Activated CD4-positive, CD25-positive, alpha-beta regulatory T cell (primary cell): ENCODE measurements at places on chromosomes 4 and X.

- peak; percentile 56 for DNase-seq
Observed at GRCh38 chr4:16225863-16226815, at the start of gene TAPT1. TAPT1 (minus strand) TSS chr4:16226471; CDS start chr4:16226457, 14 bp downstream.

DNA sequence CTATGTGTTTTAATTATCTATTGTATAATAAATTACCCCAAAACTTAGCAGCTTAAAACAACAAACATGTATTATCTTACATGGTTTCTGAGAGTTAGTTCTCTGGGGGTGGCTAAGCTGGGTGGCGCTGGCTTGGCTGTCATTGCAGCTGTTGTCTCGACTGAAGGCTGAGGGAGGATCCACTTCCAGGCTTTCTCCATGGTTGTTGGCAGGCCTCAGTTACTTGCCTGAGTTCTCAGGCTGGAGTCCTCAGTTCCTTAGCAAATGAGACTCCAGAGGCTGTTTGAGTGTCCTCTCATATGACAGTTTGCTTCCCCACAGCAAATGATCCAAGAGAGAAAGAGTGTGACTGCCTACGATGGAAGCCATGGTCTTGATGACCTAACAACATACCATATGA is 23.5 kb upstream of the GALNT7 start:
- DNase-seq: no peak

DNA sequence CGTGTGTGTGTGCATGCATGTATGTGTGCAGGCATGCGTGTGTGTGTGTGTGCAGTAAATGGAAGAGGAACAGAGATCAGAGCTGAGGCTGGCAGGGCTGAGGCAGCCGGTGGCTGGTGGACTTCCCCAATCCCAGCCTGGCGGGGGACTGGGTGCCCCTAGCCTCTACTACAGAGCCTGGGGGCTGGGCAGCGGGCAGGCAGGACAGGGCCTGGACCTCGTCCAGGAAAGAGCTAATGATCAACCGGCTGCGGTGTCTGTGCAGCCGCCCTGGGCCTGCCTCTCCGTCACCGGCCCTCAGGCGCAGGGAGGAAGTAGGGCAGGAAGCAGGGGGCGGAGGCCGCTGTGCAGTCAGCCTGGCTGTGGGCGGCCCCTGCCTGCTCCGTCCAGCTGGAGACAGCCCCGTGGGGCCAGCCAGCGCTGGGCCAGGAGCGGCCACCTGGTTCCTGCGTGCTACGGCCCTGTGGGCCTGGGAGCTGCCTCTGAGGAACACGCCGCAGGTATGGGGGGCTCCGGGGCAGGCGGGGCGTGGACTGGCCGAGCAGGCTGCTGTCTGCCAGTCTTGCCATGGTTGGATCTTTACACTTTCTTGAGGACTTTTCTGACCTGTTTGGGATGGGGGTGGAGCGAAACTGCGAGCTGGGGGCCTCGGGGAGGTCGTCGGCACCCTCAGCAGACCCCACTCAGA is at the start of gene SH3TC1:
Gene SH3TC1 (plus strand): TSS at position 385 of the 688 bp plus-strand sequence. CDS start 5,905 bp downstream, outside the sequence.
- DNase-seq: peak; percentile 50

DNA sequence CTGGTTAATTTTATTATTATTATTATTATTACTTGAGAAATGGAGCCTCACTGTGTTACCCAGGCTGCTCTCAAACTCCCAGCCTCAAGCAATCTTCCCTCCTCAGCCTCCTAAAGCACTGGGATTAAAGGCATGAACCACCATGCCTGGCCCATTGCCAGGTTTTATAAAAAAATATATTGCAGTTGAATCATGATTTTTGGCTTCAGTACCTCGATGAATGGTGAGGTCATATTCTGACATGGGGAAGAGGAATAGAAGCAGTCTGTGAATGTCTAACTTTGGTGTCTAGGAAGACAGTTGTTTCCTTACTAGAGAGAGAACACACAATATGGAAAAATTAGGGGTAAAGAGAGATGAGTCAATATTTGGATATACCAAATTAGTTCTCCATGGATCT is 32.0 kb downstream of the CCSER1 start:
- DNase-seq: no peak

- DNase-seq: peak; percentile 12
Observed at GRCh38 chrX:39309721-39310152, 508.5 kb downstream of the MID1IP1 start.

- no peak for DNase-seq
Observed at GRCh38 chr4:102466298-102466697, 34.9 kb upstream of the NFKB1 start.

DNA sequence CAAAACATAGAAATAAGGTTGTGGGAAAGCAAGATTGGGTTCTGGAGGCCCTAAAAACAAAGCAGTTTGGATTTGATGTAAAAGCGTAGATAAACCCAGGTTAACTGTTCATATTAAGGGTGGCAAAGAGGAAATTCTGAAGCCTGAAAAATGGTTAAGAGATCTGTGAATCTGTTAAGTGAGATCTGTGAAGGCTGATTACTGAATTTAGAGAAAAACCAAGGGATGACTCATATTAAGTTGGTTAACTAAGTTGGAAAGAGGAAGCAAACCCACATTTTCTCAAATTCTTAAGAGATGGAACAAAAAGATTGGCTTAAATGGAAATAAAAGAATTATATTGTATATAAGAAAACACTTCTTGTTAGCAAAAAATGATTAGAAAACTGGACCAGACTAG is 22.8 kb downstream of the GPAT3 start:
- no peak for DNase-seq

GRCh38 chr4:80407246-80407645 is 71.7 kb downstream of the CFAP299 start:
- DNase-seq: no peak

- DNase-seq: no peak
Observed at GRCh38 chrX:77935886-77936285, 25.4 kb downstream of the ATP7A start.

DNA sequence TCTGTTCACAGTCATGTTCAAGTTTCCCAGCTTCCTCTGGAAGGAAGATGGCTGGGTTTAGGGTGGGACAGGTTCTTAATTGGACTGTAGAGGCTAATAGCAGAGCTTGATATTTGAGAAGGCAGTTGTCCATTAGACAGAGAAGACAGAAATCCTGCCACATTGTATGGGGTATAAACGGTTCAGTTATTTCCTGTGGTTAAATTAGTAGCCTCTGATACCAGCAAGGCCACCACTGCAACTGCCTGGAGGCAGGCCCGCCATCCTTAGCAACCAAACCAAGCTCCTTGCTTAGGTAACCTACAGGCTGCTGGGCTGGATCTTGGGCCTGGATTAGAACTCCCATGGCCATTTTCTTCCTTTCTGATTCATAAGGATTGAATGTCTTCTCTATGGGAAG is 1367.0 kb downstream of the PCDH7 start:
- no peak for DNase-seq

GRCh38 chr4:622071-622995 is 3.0 kb upstream of the PDE6B start:
- DNase-seq: no peak

DNA sequence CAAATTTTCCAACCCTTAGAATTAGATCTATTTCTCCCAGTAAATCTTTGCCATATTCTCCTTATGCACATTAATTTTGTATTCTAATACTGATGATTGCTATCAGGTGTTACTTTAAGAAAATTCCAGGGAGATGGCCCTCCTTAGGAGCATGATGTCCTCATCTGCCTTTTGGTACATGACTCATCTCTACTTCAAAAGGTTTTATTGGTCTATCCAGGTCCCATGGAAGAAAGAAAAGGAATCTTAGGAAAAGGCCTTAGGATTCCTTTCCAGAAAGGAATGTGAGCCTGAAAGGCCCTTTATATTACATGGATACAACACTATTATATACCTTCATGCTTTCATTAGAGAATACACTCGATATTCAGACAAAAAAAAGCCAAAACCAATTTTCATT is 968.2 kb downstream of the STIM2 start:
- no peak for DNase-seq

DNA sequence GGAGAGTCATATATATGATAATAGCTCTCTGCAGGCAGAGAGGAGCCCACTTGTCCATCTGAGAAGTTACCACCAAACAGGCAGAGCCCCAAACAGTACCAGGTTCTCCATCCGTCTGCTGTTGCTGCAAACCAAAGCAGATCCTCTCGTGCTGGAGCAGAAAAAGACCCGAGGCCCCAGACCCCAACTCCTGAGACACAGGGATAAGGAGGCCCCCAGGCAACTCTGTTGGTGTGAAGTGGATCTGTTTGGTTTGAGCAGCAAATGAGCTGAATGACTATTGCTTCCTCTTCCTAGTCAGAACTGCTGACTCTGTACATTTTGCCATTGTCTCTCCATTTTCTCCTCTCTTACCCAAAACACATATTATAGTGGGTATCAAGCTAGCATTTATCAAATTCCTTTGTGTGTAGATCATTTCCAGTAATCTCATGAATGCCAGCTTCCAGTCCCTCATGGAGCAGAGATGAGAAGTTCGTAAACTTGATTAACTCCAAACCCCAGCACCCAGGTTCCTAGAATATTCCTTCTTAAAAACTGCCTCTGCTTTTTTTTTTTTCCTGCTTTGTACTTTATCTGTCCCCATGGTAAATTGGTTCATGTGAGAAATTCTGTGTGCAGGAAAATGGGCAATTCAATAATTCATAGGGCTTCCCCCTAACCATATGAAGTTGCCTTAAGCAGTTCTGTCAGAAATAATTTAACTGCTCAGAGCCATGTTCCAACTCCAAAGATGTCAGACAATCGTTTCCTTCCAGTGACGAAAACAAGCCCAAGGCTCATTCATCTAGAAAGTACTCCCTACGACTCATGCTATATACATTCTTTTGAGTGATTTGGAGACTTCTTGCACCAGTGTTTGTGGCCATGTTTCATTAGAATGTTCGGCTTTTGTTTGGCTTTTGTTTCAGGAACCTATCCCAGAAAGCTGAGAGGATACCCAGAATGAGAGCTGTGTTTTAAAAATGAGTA is 98.6 kb upstream of the ATXN3L start:
- no peak for DNase-seq

DNA sequence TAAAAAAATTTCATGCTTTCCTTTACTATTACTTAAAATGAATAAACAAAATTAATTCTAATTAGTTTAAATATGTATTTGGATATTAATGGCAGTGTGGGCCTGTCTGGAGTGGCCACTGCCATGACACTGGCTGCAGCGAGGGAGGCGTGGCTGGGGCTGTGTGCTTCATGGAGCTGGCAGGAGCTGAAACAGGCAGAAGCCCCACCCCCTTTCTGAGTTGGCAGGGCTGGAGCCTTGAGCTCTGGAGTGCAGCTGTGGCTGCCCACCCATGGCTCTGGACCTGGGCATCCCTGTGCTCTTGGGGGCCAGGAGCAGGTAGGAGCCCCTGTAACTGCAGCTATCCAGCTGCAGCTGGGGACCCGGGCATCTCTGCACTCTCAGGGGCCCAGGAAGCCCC is 8.2 kb upstream of the HSD17B11 start:
- no peak for DNase-seq

DNA sequence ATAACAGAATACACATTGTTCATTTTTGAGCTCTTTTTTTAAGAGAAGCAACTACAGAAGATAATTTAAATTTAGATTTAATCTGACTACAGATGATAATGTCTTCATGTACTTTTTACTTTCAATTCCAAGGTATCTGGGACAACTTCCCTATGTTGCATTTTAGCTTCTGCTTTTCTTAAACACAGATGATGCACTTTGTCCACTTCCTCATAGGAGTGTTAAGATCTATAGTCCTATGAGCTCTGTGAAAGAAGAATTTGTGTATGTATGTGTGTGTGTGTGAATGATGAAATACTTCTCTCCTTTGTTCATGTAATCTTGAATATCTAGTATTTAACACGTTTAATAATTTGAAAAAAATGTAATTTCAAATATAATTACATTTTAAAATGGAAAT is 5.3 kb upstream of the FHIP1A start:
- no peak for DNase-seq

DNA sequence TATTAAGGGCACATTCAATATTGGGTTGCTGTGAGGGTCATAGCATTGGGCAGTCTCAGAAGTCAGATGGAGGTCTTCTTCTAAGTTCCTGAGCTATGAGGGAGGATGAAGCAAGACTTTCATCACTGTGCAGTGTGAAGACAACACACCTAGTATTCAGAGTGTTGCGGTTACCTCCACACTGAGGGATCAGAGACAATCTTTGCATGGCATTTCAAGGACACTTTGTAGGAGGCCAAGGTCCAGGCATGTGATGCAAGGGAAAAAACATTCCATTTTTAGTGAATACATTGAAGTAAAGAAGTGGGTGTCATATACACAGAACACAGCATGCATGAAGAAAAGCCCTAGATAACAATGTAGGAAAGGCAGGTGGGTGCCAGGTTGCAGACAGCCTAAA is 481.2 kb upstream of the DIPK2B start:
- no peak for DNase-seq

DNA sequence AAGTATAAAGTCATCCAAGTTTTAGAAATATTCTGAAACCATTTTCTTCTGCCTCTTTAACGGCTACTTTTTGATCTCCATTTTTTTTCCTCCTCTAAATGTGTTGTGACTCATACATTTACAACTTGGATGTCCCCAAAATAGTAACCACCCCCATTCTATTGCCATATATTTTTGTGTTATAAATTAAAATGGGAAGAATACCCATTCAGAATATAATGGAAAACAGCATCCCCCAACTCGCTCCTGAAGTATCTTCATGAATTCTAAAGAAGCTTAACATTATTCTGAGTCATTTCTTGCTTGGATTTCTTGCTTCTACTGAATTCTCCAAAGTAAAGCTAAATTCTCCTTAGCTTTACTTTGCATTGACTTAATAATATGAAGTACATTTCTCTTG is 92.0 kb upstream of the PTPN13 start:
- no peak for DNase-seq

- no peak for DNase-seq
Observed at GRCh38 chrX:140040386-140040785, 75.1 kb upstream of the CXorf66 start.

GRCh38 chrX:22739276-22739675 is 260.5 kb upstream of the DDX53 start:
- DNase-seq: no peak

- no peak for DNase-seq
Observed at GRCh38 chr4:82124365-82124764, 249.4 kb downstream of the HNRNPD start.

DNA sequence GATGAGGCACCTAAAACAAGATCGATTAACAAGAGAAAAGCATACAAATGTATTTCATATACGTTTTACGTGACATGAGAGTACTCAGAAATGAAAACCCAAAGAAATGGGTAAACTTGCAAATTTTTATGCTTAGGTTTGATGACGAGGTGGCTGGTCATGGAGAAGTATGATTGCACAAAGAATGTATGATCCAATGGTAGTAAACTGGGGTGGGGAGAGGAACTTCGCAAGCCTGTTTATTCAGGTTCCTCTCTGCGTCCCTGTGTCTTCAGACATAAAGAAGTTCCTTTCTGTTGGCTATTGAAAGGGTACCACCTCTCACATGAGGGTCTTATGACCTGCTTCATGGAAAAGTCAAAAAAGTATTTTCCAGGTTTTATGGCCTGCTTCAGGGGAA is 309.2 kb downstream of the BCOR start:
- no peak for DNase-seq

- no peak for DNase-seq
Observed at GRCh38 chr4:134139188-134139587, 62.4 kb downstream of the PABPC4L start.
